ENCODE measurements at places on chromosomes 11 and 22.

DNA sequence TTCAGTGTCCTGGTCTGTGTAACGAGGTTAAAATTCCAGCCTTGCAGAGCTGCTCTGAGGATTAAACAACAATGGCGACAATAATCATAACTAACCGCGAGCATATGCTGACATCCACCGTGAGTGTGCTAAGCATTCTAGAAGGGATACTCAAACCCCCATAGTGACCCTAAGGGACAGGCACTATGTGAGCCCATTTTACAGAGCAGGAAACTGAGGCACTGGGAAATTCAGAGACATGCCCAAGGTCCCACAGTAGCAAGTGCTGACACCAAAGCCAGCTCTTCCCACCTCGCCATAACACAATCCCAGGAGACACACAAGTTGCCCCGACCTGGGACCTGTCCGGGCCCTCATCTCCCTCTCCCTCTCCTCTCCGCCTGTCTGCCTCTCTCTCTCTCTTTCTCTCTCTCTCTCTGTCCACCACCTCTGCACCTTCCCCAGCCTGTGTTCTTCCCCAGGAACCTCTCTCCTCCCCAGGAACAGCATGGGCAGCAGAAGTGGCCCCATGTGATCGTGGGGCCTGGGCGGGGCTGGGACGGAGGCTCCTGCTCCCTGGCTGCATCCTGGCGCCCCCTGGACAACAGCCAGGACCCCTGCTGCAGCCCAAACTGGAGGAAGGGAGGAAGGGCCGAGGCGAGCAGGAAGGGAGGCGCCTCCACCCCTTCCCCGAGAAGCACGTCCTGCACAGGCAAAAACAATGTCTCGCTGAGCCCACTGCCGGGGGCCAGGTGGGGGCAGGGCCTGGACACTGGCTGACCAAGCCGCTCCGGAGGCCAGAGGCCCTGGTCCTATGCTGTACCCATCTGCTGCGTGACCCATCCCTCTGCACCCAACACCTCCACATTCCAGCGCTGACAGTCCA, 14.8 kb upstream of the MFNG start:
- DNase-seq = no peak

DNA sequence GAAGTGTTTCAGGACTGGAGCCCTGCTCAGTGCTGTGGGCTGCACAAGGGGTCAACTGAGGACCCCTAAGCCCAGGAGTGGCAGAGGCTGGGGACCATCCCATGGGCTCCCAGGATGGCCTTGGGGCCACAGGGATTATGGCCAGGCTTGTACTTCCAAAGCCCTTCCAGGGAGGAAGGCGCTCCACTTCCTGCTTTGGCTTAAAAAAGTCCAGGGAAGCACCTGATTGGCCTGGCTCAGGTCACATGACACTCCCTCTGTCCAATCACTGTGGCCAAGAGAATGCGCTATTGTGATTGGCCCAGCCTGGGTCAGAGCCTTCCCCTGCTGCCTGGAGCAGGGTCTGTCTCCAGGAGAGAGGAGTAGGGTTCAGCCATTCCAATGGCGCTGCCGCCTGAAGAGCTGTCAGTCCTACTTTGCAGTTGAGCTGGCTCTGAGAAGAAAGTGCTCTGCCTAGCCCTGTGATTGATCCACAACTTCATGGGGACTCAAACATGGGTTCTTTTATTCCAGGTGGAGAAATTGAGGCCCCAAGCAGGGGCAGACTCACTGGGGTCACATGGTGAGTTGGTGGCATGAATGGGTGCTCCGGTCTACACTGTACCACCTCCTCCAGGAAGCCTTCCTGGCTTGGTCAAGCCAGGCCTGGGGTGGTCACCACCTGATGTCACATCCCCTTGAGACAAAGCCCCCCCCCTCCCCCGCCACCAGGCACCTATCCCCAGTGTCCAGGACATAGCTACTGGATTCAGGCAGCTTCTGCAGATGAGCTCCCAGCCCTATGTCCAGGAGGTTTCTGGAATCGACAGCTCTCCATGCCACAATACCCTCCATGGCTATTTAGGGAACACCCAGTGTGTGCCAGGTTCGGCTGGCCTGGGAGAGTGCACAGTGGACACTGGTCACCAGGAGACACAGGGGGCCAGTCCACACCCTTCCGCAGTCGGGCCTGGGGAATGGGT, 48.2 kb downstream of the RTN4R start:
- no peak for DNase-seq

- peak; percentile 41 for DNase-seq
These were observed 41.2 kb upstream of the JAM3 start for GRCh38 chr11:134027671-134028070.

- no peak for DNase-seq
These were observed 7.8 kb upstream of the KDM2A start for GRCh38 chr11:67111261-67111660.

- no peak for DNase-seq
These were observed 66.2 kb upstream of the ZC3H12C start for GRCh38 chr11:110026858-110027626.

DNA sequence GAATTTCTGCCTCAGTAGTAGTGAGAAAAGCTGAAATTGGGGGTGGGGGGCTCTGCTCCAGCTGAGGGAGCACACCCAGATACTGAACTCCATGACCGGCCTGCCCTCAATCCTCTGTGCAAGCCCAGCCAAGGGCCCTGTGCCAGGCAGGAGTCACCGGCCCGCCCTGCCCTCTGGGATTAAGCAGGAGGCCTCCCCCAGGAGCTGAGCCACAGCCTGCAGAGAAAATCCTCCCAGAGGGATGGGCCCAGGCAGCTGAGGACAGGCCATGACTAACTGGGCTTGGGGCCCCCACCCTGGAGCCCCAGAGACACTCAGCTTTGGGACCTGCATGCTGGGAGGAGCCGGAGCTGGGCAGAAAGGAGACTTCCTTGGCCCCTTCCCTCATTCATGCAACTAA, 48.8 kb downstream of the MN1 start:
- no peak for DNase-seq

- DNase-seq = peak; percentile 40
These were observed 939 bp upstream of the SH3BP1 start for GRCh38 chr22:37638391-37639069.

All from CD4-positive, alpha-beta T cell treated with Interleukin-6 at 100 ng/mL for 8 hours (primary cell).